ENCODE measurements at places on chromosomes 13 and 19.

GRCh38 chr19:6590827-6591319 lies at the start of gene CD70:
Gene CD70 (minus strand): TSS chr19:6591150. CDS start chr19:6591002, 148 bp downstream.
- DNase-seq = no peak

GRCh38 chr13:37407156-37407555 lies 191.4 kb downstream of the POSTN start:
- no peak for DNase-seq

GRCh38 chr13:40569024-40569350 lies 97.5 kb downstream of the FOXO1 start:
- no peak for DNase-seq

DNA sequence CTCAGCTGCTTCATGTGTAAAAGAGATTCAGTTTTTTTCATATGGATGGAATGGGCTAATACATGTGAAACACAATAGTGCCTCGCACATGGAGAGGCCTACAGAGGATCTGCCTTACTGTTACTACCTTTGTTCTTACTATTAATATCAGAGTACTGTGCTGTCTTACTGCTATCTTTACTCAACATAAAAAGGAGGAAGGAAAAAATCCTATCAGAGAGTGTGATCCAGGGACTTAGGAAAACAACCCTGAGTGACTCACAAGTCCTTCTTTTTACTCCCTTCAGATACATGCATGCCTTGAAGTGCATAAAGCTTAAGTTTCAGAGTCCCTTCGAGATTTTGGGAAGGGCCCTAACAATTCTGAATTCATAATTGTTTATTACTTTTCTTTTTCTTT lies 136.8 kb downstream of the TBC1D4 start:
- no peak for DNase-seq

DNA sequence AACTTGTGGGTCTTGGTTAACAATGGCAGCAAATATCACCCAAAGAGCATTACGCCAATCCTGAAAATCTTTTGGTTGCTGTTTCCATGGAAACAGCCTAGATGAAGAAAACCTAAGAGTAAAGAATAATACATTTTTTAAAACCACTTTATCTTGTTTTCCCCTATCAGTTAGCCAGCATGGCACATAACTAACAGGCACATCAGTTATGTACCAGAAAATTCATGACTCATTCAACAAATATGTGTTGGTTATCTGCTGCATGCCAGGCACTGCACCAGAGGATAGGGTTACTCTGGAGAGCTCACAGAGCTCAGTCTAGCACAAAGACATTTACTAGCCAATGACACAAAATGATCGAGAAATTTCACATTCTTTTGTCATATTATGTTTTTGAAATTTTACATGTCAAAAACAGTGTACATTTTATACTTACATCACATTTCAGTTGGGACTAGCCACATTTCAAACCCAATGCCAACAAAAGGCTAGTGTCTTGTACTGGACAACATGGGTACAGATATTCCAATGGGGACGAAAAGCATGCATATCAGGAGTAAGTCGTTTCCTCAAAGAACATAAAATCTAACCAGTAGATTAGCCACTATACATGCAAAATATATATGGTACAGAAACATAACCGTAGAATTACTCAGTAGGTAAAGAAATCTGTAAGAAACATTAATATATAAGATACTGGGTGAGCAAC lies 20.3 kb downstream of the LNX2 start:
- no peak for DNase-seq

DNA sequence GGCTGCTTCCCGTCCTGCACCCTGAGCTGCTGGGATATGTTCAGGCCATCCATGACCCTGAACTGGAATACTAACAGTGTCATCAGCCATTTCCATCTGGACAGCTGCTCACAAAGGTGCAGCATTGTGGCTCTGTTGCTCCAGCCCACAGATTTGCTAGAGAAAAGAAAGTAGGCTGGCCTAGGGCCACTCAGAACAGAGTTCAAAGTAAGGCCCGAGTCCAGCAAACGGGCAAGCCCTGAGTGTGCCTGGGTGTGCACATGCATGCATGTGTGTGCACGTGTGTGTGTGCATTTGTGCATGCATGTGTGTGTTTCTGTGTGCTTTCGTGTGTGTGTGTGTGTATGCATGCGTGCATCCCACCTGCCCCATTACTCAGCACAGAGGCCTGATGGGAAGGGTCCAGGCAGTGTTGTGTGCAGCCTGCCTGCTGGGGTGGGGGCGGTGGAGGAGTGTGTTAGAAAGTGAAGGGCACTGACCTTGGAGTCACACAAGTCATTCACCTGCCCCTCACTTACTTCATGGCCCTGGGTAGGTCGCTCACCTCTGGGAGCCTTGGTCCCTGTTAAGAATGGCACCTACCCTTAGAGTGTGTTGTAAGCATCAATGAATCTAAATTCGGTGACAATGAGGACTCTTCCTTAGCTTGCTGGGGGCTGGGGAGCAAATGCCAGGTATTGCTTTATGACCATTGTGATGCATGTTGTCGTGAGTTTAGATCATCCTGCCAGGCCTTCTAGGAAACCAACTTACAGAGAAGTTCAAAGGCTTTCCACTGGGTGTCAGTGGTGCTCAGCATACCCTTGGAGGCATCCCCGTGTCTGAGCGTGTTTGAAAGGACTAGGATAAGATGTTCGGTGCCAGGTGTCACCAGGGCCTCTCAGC lies 53.2 kb downstream of the GPR12 start:
- peak; percentile 22 for DNase-seq

DNA sequence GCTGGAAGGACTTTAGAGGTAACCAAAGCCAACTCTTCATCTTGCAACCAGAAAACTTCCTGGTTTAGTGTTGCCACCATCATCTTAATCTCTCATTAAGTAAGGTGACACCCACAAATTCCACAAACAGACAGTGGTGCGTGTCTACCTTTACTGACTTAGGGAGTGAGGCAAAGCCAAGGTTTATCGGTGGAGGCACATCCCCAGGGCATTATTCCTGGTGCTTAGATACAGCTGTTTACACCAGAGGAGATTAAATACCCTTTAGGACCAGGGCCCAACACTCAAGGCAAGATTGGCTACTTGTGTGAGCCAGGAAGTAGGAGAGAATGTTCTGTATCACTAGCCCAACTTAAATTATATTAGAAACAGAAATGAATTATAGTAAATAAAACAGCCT lies 9.5 kb downstream of the STOML3 start:
- no peak for DNase-seq

GRCh38 chr13:33639158-33639557 lies 178.8 kb upstream of the RFC3 start:
- DNase-seq = no peak

DNA sequence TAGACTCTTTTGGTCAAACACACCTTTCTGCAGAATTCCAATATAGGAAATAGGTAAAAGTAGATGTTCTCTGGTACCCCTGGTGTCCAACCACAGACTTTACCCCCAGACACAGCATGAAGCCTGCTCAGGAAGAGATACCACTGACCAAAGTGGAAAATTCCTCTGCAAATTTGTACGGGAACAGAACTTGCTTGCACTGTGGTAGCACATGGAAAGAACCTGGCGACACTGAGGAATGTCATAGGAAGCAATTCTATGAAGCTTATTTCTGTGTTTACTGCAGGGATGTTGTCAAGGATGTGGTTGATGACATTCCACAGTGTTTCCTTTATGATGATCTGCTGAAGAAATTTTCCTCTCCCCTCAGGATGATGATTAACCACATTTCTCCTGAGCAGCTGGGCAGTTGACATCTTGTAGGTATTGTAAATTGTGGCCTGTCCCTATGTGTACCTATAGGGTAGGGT lies 48.9 kb upstream of the TNFSF11 start:
- DNase-seq = no peak

DNA sequence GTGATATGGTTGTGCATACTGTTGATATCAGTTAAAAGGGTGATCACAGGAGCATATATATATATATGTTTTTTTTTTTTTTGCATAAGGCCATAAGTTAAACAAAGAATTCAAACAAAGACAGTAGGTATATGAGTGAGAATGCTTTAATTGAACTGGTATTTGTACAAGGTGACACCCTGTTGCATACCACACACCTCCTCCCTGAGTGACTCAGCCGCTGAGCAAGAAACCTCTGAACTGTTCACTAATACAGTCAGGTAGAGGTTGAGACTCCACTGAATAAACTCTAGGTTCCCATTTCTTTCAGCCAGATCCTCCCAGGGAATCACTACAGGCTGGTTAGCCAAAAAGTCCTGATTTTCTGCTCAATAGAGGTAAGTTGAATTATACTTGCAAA lies at the start of gene SCEL:
Gene SCEL, plus strand, starts transcription at position 259 of the 400 bp plus-strand sequence. CDS start 20,170 bp downstream, outside the sequence.
- no peak for DNase-seq

- DNase-seq = no peak
These were observed 325.1 kb downstream of the DCT start for GRCh38 chr13:94154367-94154766.

DNA sequence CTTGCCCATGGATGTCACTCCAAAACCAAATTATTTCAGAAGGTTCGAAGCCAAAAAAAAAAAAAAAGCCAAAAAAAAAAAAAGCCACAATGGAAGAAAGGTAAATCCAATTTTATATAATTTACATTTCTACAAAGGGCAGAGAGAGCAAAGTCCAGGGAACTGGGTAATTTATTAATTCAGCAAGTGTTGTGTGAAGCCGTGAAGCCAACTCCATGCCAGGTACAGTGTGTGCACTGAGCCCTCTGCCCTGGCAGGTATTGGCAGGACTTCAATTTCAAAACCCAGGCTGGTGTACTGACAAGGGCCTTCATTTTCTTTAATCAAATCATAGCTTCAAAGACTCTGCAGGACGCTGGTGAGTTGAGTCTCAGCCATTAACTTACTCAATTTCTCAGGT lies 5.5 kb upstream of the RFPL4A start:
- DNase-seq = no peak

GRCh38 chr19:33430674-33431277 lies 57.3 kb downstream of the CEBPG start:
- DNase-seq = peak; percentile 70

DNA sequence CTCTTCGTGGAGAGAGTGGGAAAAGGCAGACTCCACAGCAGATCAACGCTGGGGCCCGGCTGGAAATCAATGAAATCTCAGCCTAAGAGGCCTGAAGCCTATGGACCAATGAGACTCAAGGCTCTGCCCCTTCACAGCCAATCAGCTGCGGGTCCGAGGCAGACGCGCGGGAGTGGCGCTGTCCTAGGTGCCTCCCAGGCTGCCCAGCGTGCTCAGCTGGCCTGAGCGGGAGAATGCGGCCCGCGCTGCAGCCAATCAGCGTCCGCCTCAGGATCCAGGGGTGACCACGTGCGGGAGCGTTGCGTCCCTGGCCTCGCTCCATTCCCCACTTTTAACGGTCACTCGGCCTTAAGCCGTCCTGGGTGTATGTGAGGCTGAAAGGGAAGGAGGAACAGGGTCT lies at the start of gene ZBTB32:
Gene ZBTB32, plus strand, starts transcription at position 341 of the 400 bp plus-strand sequence. CDS start 10,069 bp downstream, outside the sequence.
- no peak for DNase-seq

DNA sequence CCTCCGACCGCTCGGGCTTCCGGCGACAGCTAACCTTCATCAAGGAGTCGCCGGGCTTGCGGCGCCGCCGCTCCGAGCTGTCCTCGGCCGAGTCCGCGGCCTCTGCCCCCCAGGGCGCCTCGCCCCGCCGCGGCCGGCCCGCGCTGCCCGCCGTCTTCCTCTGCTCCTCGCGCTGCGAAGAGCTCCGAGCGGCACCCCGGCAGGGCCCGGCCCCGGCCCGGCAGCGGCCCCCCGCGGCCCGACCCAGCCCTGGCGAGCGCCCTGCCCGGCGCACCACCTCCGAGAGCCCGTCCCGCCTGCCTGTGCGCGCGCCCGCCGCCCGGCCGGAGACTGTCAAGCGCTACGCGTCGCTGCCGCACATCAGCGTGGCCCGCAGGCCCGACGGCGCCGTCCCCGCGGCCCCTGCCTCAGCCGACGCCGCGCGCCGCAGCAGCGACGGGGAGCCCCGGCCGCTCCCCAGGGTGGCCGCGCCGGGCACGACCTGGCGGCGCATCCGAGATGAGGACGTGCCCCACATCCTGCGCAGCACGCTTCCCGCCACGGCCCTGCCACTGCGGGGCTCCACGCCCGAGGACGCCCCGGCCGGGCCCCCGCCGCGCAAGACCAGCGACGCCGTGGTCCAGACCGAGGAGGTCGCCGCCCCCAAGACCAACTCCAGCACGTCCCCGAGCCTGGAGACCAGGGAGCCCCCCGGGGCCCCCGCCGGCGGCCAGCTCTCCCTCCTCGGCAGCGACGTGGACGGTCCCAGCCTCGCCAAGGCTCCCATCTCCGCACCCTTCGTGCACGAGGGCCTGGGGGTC lies 9.6 kb downstream of the C19orf25 start:
- DNase-seq = no peak

- DNase-seq = no peak
These were observed 2.0 kb upstream of the PSG6 start for GRCh38 chr19:42919757-42920079.

GRCh38 chr19:6215701-6216235 lies 64.0 kb downstream of the MLLT1 start:
- DNase-seq = no peak

DNA sequence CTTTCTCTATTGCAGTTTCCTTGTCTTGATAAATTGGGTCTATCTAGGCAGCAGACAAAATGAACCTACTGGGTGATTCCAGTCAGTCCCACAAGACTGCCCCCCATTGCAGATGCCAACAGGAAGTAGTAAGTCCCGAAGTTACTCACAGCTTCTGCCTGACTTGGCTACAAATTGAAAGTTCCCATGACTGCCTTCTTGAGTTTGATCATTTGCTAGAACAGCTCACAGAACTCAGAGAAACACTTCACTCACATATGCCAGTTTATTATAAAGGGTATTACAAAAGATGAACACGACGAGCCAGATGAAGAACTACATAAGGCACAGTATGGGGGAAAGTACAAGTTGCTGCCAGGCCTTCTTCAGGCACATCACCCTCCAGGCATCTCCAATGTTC lies 50.0 kb downstream of the TEX26 start:
- DNase-seq = no peak

GRCh38 chr19:14728595-14728994 lies 38.7 kb downstream of the ZNF333 start:
- DNase-seq = no peak

DNA sequence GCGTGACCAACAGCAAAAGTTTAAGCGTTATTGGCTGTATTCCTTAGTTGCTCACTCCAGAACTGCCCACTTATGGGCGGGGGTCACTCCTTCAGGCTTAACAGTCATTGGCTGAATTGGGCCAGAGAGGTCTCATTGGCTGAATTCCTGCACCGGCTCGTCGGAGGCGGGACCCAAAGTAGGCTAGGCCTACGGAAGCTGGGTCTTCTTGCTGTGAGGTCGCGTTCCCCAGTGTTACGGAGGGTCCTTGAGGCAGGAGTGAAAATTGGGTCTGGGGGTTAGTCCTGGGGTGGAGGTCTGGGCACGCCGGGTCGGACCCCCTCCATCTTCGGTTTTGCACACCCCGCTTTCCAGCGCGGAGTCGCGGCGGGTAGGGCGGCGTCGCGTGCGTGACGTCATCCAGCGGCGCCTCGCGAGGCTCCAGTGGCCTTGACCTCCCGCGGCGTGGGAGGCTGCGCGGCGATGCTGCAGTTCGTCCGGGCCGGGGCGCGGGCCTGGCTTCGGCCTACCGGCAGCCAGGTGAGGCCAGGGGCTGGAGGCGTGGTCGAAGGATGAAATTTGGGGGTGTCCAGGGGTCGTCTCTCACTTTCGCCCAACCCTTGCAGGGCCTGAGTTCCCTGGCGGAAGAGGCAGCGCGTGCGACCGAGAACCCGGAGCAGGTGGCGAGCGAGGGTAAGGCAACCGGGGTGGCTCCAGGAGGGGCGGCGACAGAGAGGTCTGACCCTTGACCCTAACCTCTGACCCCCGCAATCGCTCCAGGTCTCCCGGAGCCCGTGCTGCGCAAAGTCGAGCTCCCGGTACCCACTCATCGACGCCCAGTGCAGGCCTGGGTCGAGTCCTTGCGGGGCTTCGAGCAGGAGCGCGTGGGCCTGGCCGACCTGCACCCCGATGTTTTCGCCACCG lies at the start of gene MRPL4:
Gene MRPL4, plus strand, starts transcription at position 423 of the 903 bp plus-strand sequence. Its CDS starts 40 bp downstream, at position 463.
- DNase-seq = peak; percentile 95

GRCh38 chr19:7292950-7293761 lies 1.1 kb downstream of the INSR start:
- DNase-seq = no peak

Data from substantia nigra (tissue), 51 donors.